ENCODE measurements at places on chromosomes 16 and 17.

- DNase-seq = no peak
Observed at GRCh38 chr17:15278924-15279477, 13.9 kb upstream of the PMP22 start.

GRCh38 chr16:11233727-11234376 lies 22.2 kb downstream of the SOCS1 start:
- DNase-seq = peak; percentile 91

DNA sequence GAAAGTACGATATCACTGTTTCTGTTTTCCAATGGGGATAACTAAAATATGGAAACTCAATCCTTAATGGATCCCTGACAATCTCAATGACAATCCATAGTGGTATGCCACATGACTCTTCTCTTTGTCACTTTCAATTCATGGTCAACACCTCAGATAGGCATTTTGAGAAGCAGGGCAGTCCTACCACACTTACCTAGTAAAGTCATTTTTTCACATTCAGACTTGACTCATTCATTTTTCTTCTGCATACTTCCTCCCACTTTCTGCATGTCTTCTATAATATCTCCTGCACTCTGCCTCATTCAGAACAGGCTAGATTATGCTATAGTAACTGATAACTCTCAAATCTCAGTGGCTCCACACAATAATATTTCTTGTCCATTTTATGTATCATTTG lies 117.5 kb downstream of the FTO start:
- DNase-seq = no peak

GRCh38 chr16:24729243-24729950 lies at the start of gene TNRC6A:
TNRC6A (plus strand) TSS chr16:24729651; CDS start chr16:24729842, 191 bp downstream.
- peak; percentile 89 for DNase-seq

DNA sequence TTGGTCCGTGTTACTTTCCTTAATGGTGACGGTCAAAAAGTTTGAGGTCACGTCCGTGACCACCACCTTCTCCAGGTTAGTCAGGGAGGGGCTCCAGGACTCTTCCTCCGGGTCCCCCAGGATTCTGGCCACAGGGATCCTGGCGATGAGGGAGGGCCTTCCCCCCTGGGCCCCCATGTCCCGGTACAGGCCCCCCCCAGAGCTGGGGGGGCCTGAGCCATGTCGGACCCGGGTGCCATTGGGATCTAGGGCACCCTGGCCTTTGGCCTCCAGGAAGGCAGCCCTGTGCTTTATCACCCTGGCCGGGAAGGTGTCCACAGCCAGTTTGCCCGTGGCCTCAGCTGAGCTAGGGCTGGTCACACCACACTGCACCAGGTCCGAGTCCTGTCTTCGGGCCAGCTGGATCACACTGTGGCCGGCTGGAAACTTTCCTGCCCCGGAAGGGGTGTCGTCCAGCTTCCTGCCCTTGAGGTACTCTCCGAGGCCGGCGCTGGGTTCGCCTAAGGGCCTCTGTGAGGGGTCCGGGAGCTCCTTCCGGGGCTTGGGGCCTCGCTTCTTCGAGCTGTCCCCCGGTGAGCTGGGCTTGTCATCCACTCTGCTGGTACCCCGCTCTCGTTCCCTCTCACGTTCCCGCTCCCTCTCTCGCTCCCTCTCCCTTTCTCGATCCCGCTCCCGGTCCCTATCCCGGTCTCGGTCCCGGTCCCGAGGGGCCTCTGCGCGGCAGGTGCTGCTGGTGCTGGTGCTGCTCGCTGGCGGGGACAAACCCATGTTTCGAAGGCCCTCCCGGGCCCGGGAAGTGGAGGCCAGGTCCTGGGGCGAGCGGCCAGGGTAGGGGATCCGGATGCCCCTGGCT lies 2.0 kb downstream of the CBX8 start:
- no peak for DNase-seq

- DNase-seq = no peak
Observed at GRCh38 chr17:80926591-80927250, 64.9 kb upstream of the CHMP6 start.

- no peak for DNase-seq
Observed at GRCh38 chr17:79667746-79668145, 56.9 kb upstream of the RBFOX3 start.

- DNase-seq = no peak
Observed at GRCh38 chr16:15873301-15873700, 15.1 kb downstream of the CEP20 start.

GRCh38 chr17:17303010-17303846 lies at the start of gene NT5M:
NT5M (plus strand) TSS chr17:17303373; CDS start chr17:17303551, 178 bp downstream.
- peak; percentile 85 for DNase-seq

DNA sequence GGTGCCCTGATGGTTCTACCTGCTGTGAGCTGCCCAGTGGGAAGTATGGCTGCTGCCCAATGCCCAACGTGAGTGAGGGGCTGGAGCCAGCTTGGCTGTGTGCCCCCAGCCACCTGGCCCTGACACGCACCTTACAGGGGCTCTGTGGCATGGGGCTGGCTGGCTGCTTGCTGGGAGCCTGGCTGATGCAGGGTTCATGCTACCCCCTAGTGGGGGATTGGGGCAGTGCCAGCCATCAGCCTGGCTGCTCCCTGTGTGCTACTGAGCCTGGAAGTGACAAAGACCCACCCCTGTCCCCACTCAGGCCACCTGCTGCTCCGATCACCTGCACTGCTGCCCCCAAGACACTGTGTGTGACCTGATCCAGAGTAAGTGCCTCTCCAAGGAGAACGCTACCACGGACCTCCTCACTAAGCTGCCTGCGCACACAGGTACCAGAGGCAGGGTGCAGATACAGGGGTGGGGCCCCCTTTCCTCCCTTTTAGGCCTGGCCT lies 5.7 kb downstream of the GRN start:
- DNase-seq = peak; percentile 86

DNA sequence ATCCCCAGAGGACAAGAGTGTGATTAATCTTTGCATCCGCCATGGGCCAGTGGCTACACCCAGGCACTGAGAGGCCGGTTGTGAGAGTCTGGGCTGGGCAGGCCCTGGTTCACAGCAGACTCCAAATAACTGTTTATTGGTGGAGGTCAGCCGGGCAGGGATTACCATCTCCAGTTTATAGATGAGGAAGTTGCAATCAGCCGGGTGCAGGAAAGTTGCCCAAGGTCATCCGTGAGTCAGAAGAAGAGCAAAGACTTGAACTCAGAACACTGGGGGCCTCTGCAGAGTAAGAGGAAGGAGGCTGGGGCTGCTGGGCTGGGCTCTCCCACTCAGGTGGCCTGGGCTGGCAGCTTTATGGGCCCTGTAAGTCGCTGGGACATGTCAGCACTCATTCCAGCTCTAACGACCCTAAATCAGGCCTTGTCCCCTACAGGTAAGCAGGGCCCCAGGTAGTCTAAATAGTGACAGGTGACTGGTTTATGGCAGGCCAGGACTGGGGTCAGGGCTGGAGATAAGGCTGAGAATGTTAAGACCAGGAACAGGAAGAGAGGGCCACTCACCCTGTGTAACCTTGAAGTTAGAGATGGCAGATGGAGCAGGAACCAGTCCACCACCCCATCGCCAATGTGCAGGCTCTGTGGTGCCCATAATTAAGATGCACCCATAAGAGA lies 2.1 kb upstream of the CA4 start:
- DNase-seq = no peak

DNA sequence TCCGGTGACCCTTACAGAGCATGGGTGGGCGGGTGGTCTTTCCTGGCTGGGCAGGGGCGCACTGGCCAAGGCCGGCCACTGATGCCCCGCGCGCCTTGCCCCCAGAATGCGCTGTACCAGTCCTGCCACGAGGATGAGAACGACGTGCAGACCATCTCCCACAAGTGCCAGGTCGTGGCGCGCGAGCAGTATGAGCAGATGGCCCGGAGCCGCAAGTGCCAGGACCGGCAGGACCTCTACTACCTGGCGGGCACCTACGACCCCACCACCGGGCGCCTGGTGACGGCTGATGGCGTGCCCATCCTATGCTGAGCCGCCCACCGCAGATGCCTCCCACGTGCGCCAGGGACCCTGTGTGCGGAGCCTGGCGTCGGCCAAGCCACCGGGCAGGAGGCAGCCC lies 49.1 kb downstream of the ACTG1 start:
- DNase-seq = no peak

GRCh38 chr16:27291722-27292240 lies 22.0 kb upstream of the IL4R start:
- no peak for DNase-seq

GRCh38 chr17:64777415-64778239 lies 115.5 kb upstream of the SMURF2 start:
- DNase-seq = no peak

- DNase-seq = no peak
Observed at GRCh38 chr17:50498021-50498874, 10.0 kb upstream of the MYCBPAP start.

- DNase-seq = peak; percentile 46
Observed at GRCh38 chr17:78013683-78014467, 55.4 kb downstream of the TNRC6C start.

GRCh38 chr16:7526736-7527135 lies 194.1 kb downstream of the RBFOX1 start:
- DNase-seq = no peak

DNA sequence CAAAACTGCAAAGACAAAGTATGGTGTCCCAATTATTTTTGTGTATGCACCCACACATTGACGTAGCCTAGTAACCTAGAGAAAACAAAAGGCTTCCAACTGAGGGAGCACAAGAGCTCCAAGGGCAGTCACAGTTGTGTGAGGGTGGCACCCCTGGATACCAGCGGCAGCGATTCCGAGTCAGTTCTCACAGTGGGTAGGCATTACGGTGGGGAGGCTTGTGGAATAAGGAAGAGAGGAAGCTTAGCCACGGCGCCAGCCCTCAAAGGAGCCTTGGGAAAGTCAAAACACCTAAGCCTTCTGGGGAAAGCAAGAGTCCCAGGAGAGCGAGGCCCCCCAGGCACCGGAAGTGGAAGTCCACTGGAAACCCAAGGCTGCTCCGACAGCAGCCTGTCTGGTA lies 31.0 kb upstream of the ADCY9 start:
- DNase-seq = no peak

DNA sequence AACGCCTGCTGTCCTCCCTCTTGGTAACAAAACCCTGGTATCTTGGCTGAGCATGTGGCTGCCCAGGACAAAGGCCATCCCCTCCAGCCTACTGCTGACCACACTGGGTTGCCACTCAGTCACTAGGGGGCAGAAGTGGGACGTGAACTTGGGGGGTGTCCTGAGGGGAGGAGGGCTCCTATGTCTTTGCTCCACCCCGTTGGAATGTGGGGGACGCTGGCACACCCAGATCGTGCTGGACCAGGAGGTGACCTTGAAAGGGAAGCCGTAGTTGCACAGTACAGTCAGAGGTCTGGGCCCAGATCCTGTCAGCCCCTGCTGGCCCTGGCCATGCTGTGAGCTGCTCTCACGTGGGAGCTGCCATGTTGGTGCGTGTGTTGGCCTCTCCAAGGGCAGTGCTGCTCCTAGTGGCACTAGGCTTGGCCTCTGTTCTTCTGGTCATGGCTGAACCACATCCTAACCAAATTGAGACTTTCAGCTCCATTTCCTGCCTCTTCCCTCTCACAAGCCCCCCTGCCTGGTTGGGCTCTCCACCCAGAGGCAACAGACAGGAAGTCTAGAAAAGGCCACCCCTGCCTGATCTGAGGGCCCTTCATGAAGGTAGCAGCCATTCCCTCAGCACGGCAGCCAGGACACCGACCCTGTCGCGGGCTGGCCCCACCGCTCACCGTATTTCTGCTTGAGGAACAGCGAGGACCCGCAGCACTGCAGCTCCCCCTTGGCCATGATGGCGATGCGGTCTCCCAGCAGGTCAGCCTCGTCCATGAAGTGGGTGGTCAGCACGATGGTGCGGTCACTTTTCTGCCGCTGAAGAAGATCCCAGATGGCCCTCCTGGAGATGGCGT lies 29.0 kb upstream of the RNPS1 start:
- DNase-seq = peak; percentile 41

GRCh38 chr17:43958748-43959352 lies 5.1 kb upstream of the PYY start:
- DNase-seq = no peak

- DNase-seq = no peak
Observed at GRCh38 chr17:2237950-2238349, 65.6 kb downstream of the SMG6 start.

GRCh38 chr17:8698162-8698971 lies 46.3 kb downstream of the CCDC42 start:
- no peak for DNase-seq

DNA sequence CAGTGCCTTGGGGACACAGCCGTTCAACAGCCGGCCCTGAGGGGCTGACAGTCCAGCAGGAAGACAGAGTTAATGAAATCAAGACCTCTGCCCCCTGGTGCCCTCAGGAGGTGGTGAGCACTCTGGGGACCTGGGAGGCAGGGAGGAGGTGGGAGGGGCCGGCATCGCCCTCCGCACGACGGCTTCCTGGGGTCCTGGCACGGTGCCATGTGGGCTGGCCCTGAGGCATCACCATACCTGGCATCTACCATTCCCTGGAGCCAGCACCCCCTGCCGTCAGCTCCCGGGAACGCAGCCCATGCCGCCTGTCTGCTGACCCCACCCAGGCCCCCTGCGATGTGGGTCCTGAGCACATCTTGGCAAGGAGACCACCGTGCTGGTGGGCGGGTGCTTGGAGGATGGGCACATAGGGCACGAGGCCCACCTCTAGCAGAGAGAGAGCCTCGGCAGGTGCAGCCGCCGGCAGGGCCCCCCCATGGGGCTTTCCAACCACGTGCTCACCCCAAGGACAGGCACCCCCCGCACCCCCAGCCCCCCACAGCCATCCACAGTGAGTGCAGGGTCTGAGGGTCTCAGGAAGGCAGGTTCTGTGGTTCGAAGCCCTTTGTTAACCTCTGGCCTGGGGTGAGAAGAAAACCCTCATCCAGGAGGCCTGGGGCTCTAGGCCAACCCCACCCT lies 52.5 kb downstream of the ZFPM1 start:
- peak; percentile 56 for DNase-seq

DNA sequence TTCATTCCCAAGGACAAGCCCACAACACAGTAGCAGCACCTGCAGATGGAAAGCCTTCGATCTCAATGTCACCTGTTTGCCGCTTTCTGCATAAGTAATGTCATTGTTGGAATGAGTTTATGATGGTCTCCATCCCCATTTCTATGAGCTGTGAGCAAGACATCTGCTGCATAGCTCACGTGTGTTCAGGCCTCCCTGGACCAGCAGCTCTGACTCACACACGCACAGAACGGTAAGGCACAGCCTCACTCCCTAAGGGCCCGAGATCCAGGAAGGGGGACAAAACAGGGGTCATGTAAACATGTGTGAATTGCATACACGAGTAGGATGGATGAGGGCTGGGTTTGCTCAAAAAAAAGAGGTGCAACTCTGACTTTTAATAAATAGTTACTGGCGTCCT lies 223.1 kb downstream of the SOX9 start:
- no peak for DNase-seq

- DNase-seq = no peak
Observed at GRCh38 chr16:79104567-79104966, 496.0 kb downstream of the MAF start.

GRCh38 chr16:52544703-52545102 lies 2.2 kb downstream of the TOX3 start:
- DNase-seq = no peak

DNA sequence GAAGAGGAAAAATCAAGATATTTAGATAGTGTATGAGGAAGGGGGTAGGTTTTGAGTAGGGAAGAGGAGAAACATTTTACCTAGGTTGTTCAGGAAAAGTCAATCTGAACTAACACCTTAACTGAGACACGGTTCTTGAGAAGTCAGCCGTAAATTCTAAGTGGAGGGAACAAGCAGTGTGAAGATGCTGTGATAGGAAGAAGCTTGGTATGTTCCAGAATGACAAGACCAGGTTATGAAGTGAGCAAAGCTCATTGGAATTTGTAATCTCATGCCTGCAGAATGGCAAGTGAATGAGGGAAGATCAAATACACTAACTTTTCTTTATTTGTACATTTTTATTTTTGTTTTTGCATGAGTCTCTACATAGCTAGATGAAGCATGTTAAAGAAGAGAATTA lies 307.6 kb downstream of the ZFHX3 start:
- DNase-seq = no peak

- DNase-seq = no peak
Observed at GRCh38 chr16:1225051-1225451, at the start of gene TPSG1. TPSG1 (minus strand) TSS chr16:1225268; CDS start chr16:1225252, 16 bp downstream.

GRCh38 chr17:28085766-28086165 lies 43.3 kb downstream of the NLK start:
- DNase-seq = no peak
